ENCODE measurements at places on chromosomes 1 and 21.

- peak; percentile 27 for DNase-seq
Observed at GRCh38 chr1:24322470-24323177, 3.5 kb downstream of the GRHL3 start.

GRCh38 chr1:65896721-65897120, 104.0 kb downstream of the PDE4B start:
- no peak for DNase-seq

DNA sequence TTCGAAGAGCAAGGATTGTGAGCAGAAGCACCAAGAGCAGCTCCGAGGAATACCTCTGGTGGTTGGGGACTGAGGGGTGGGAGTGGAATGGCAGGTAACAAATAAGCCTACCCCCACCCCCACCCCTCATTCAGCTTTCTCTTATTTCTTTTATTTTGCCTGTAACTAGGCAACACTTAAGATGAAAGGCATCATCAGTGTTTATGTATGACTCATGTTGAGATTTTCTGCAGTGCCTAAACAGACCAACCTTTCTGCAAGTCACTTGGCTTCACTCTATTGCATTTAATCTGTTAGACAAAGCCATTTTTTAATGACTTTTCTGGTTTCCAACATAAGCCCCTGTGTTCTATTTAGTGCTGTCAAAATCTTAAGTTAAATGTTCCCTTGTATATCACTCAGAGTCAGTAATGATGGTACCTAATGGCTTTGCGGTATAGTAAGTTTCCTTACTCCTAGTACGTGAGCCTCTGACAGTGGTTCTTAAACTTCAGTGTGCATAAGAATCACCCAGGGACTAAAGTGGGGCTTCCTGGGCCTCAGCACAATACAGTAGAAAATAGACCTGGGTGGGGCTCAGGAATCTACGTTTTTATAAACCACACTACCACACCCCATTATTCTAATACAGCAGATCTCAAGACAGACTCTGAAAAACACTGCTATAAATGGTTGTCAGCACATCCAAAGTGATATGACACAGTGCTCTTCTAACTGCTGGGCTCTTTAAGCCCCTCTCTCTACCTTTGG, 19.9 kb downstream of the CASQ2 start:
- DNase-seq: no peak

DNA sequence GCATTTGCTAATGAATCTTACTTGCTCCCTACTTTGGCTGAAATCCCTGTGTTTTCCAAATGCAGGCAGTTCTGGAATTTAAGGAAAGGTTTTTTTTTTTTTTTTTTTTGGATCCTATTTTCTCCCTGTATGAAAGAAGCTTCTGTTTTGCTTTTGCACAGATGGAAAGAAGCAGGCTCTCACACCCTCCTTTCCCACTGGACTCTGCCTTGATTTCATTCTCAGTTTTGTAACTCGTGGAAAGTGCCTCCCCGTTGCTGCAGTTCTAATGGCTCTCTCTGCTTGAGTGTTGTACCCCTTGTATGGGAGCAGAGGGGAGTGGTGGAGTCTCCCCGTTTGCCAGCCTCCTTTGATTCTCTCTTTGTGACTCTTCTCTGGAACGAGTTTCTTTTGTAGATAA, 291.9 kb downstream of the CAMTA1 start:
- no peak for DNase-seq
